NCI-H2081 treated with DMSO at 0.1 percent for 48 hours (cell line): ENCODE measurements at places on chromosomes 7 and 10.
A peak's percentile ranks its signal among the peaks of the same experiment; 100 is the strongest.

DNA sequence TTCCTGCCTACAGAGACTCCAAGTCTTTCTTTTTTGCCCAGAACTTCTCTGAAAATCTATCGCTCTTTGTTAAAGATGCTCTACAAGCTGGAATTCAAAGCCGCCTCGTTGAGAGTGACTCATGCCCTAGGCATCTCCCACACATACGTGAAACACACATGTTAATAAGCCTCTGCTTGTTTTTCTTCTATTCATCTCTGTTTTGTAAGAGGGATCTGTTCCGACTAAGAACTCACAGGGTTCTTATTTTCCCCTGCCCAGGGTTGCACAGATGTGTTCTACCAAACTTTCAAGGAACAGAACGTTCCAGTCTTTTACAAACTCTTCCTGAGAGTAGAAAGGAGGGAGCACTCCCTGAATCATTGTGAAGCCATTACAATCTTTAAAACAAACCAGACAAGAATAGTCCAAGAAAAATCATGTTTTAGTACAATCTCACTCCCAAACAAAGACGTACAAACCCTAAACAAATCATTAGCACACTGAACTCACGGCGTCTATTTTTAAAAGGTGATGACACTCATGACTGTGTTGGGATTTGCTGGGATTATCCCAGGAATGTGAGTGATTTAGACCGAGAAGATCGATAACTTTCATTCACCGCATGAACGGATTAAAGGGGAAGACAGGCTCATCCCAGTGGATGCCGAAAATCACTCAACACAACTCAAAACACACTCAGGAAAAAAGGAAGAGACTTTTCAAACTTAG is 55.3 kb upstream of the INPP5A start:
- no peak for DNase-seq

DNA sequence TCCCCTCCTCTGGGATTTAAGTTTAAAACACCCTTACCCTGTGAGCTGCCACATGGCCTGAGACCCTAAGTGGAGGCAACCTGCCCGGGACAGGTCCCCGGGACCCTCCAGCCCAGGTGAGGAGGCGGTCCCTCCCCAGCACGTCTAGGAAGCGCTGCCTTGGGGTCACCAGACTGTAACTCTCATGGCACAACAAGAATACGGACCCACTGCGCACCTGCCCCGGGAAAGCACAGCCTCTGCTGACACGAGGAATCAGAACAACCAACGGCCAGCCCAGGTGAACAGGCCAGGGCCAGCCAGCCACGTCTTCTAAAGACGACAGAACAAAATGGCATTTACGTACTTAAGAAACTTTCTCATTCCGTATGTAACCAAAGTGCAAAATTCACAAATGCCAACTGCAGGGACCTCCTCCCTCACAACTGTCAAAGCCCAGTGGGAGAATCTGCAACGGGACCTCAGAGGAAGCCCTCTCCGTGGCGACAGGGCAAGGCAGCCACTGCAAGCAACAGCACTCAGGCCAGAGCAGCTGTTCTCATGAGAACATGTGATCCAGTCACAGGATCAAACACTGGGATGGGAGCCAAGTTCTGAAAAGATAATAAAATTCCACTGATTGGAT is 208.4 kb downstream of the DIP2C start:
- no peak for DNase-seq

- peak; percentile 3 for DNase-seq
Observed at GRCh38 chr7:49852619-49853462, 79.4 kb downstream of the VWC2 start.

DNA sequence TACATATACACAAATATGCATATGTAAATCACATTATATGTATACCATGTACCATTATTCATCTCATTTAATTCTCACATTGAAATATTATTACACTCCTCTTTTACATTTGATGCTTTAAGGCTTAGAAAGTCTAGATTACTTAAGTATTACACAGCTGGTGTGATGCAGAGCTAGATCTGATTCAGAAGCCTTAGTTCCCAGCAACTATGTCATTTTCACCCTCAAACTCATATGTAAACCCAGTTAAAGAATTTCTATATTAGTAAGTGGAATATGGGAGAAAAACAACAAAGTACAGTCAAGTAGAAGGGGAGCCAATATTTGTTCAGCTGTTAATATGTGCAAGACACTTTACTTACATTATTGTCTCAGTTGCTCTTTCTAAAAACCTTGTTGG is 74.3 kb upstream of the CSTF2T start:
- no peak for DNase-seq

DNA sequence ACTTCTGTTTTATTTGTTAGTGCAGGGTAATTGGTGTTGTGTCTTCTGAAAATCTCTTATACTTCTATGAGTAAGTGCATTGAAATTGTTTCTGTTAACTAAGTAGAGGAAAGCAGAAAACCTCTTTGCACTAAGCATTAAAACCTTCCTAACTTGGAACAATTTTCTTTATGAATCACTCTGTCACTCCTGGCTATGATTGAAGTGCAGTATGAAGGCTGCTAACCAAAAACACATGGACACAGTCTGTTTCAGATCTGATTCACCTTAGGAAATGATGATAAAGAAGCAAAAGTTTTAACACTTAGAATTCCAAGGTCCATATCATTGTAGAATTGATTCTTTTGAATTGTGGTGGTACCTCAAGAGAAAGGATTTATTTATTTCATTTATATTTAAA is 41.9 kb downstream of the MET start:
- no peak for DNase-seq

- DNase-seq, result no peak
Observed at GRCh38 chr10:13894412-13895093, 307.8 kb downstream of the PRPF18 start.

DNA sequence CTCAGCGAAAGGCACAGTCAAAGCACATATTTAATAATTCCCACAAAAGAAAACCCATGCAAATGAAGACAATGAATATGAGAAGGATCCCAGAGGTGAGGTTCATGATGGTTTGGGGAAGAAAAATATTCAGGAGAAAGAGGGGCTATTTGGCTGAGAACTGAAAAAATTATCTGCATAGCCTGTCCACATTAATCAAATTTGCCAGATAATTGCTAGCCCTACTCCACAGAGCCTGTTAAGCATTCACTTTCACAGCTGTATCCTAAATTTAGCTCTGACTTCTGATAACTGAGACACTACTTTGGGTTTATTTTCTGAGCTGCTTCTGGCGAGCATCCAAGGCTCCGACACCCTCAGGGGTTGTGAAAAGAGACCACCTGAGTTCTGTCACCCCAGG is 176.2 kb downstream of the HERPUD2 start:
- DNase-seq, result no peak

DNA sequence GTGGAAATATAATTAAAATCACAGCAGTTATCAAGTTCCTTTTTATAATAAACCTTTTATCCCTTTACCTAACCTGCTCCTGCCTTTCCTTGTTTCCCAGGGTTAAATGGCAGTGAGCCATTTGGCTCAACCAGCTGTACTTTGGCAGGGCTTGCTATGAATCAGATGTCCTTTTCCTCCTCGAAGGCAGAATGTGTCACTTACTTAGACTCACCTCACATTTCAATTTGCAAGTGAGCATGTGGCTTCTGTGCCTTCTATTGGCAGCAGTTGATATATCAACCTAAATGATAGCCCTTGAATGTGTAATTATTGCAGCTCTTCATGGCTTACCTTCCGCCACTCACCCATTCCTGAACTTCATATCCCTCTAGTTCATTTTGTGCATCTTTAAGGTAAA is 301.7 kb downstream of the CSTF2T start:
- peak; percentile 33 for DNase-seq

DNA sequence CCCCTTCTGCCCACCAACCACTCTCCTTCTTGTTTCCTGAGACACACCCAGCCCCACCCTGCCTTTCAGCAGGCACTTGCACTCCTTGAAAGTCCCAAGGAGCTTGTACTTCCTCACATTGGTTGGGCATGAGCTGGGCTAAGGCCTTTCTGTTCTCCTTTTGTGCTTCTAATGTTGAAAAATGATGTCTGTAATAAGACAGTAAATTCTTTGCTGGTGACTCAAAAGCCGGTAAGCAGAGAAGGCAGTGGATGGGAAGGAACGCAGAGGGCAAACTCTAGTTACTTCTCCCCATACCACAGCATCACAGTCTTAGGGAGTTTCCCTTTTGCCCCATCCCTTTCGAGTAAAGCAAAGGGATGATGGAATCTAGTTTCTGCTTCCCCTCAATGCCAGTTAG is 185.6 kb downstream of the PLXNA4 start:
- no peak for DNase-seq

- DNase-seq, result no peak
Observed at GRCh38 chr10:120327675-120328074, 129.4 kb upstream of the PLPP4 start.

DNA sequence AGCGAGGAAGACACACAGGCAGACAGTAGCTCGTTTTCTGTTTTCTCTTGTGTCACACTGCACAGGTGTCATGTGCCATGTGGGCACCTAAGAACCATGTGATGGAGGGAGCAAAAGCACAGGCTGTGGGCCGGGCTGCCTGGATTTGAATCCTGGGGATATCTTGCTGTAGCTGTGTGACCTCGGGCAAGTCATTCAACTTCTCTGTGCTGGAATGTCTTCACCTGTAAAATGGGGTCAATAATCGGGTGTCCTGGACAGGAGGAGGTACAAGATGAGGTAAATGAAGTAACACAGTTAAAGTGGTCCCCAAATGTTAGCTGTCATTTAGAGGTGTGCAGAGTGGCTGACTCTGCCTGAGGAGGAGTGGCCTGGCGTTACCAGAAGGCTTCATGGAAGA is 246.9 kb downstream of the RPS24 start:
- DNase-seq, result no peak

- DNase-seq, result no peak
Observed at GRCh38 chr10:113414543-113414942, 138.3 kb upstream of the HABP2 start.

GRCh38 chr7:156703773-156704482 is 63.4 kb downstream of the RNF32 start:
- no peak for DNase-seq

DNA sequence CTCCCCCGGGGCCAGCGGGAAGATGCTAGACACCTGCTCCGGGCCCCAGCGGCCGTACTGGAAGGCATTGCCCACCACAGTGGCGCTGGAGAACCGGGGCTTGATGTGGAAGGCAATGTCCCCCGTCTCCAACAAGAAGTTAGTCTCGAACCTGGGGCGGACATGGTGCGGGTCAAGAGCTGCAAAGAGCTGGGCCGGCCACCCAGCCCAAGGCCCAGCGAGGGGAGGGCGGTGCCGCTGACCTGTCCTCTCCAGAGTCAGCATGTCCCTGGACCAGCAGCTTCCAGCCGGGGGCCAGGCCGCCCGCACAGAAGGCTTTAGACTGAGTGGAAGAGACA is 551 bp downstream of the GRIFIN start:
- DNase-seq, result no peak

DNA sequence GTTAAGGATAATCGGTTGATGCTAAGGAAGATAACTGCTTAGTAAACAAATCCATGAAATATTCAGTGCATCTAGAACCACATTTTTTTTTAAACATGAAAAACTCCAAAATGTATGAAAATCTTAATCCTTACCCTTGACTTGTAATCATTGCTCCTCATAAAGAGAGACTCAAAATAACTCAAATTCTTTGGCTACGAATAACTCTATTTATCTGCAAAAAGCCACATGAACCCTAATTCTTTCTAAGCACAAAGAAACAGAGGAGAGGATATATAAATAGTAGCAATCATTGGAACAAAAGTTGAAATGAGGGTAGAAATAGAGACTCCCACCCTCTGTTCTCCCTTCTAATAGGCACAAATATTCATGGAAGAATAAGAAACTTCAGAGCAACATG is 40.2 kb downstream of the ANK3 start:
- no peak for DNase-seq

DNA sequence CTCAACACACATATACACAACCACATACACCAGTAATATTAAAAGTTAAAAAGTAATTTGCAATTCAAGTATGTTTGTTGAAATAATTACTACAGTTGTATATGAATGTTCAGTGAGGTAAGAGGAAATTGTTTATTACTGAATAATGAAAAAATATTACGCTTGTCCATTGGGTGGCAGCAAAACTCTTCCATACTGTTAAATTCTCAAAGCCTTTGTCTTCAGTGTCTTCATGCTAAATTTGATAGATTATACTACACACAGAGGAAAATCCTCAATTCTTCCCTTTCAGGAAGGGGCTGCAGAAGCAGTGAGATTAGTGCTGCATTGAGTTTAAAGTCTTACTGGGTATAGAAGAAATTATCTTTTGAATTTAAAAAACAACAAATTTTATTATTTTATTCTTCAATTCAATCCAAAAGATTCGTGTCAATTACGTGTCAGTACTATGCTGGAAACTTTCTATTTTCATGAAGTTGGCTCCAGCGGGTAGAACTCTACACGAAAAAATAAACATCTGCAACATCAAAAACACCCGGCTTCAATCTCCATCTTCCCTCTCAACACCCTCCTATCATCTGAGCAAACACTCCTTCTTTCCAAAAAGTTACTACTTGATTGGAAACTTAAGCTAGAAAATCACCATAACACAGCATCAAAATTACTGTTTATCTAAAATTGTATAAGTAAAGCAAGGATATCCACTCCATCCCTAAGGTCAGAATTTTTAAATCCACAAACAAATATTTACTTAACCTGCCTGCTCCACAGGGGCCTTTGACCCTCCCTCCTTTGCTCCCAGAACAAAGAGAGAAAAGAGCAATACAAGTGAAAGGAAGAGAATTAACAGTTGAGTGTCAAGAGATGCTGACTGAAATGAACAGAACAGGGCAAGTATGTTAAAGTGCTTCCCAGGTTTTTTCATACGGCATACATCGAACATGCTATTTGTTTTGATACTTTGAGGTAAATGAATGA is 37.0 kb upstream of the TES start:
- DNase-seq, result peak; percentile 16

GRCh38 chr7:92635538-92635937 is 45.3 kb upstream of the FAM133B start:
- no peak for DNase-seq

DNA sequence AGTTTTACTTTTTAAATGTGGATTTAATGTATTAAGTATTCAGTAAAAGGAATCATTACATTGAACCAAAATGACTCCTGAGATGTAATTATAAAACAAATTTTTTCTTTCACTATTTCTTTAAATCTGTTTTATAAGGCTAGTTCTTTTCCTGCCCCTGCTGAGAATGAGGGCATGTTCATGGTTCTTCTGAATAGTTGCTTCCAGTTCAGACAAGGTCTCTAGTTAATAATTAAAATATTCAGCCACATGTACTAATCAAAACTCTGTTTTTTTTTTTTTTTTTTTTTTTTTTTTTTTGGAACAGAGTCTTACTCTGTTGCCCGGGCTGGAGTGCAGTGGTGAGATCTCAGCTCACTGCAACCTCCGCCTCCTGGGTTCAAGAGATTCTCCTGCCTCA is 321.2 kb downstream of the DNAJB9 start:
- no peak for DNase-seq

DNA sequence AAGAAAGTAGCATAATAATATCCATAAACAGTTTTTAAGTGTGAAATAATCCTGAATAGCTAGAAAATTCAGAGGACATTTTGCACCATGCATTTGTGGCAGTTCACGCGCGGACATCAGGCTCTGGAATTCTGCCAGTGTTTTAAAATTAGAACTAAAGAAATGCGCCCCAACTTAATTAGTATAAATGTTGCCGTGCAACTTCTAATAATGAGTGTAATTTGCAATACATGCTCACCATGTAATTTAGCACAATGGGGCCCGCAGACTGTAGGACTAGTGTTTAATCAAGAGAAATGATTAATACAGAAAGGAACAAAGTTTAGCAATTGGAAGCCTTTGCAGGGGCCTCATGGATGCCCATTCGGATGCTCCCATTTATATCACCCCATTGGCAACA is 96.6 kb downstream of the PTPRE start:
- no peak for DNase-seq
